ENCODE measurements at places on chromosomes 7 and 10. TPM values are rescaled to one million over a fixed set of nuclear protein-coding genes. Genes with fewer than 3 reads are reported as not detected.

GRCh38 chr7:65382452-65382851, 8.8 kb downstream of the ZNF92 start:
- DNase-seq: no peak
- H3K27ac ChIP-seq: no peak overlapping the region
- H3K4me3 ChIP-seq: no peak overlapping the region
- peaks cover 4% of the 10 kb centered on the region for H3K4me1 ChIP-seq
- no peaks in the 10 kb centered on the region for H3K27me3 ChIP-seq

DNA sequence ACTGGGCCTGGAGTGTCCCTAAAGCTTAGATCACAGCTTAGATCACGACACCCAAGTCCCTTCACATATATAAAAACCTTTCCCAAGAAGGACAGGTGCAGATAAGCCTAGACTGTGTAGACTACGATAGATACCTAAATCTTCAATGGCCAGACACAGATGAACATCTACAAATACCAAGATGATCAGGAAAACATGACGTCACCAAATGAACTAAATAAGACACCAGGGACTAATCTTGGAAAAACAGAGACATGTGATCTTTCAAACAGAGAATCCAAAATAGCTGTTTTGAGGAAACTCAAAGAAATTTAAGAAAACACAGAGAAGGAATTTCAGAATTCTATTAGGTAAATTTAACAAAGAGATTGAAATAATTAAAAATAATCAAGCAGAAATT, 1082.6 kb upstream of the PHF14 start:
- H3K27ac ChIP-seq: no peak overlapping the region
- H3K36me3 ChIP-seq: no peaks in the 10 kb centered on the region
- H3K27me3 ChIP-seq: no peaks in the 10 kb centered on the region

- H3K4me3 ChIP-seq: no peak overlapping the region
- H3K4me1 ChIP-seq: peaks cover 11% of the 10 kb centered on the region
- no peaks in the 10 kb centered on the region for H3K36me3 ChIP-seq
- H3K27me3 ChIP-seq: no peaks in the 10 kb centered on the region
- no peak for DNase-seq
Measured at GRCh38 chr7:152760854-152761748, 1.5 kb downstream of the ACTR3B start.

GRCh38 chr7:89809291-89809690, 345.0 kb upstream of the STEAP1 start:
- H3K36me3 ChIP-seq: no peaks in the 10 kb centered on the region
- H3K27me3 ChIP-seq: no peaks in the 10 kb centered on the region
- no peak overlapping the region for H3K4me3 ChIP-seq
- H3K27ac ChIP-seq: no peak overlapping the region
- no peak for DNase-seq

DNA sequence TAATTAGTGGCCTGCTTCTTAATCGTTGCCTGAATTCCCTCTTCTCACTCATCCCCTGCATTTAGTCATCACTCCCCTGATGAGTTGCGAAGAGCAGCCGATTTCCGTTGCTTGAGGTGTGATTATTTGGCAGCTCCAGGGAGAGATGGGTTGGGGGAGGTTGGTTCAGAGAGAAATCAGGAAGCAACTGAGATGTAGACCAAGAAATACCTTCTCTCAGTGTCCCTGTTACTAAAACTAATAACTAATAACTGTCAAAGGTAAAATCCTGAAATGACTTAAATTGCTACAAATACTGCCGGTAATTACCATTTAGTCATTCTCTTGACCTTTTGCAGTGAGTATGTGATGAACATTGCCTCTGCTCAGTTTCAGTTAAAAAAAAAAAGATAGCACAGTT, 76.9 kb downstream of the ELMO1 start:
- H3K27ac ChIP-seq: no peak overlapping the region
- no peaks in the 10 kb centered on the region for H3K4me1 ChIP-seq
- no peaks in the 10 kb centered on the region for H3K27me3 ChIP-seq
- H3K36me3 ChIP-seq: no peaks in the 10 kb centered on the region
- no peak for DNase-seq
- H3K4me3 ChIP-seq: no peak overlapping the region

DNA sequence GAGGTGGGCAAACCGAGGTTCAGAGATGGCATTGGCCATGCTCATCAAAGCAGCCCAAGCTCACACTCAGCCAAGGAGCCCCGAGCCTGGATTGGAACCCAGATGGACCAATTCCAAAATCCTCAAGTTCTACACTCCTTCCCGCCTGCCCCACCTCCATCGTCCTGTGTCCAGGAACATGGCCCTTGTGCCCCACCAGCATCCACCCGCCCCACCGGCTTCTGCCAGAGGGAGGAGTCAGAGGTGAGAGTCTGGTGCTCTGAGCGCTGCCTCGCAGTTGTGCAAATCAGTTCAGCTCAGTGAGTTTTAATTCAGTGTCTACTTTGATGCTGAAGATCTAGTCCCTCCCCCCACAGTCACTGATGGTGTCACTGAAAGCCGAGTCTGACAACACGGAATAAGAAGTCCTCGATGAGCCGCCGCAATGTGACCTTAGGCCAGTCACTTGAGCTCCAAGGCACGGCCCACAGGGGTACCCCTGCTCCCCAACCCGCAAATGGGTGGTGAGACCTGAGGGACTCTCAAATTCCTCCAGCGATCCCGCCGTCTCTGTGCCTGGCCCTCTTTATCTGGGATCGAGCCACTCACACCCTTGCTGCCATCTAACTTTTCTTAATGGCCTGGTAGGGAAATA, 26.3 kb downstream of the PRKAG2 start:
- no peak for DNase-seq
- no peaks in the 10 kb centered on the region for H3K27me3 ChIP-seq
- no peak overlapping the region for H3K4me3 ChIP-seq
- H3K36me3 ChIP-seq: no peaks in the 10 kb centered on the region
- no peaks in the 10 kb centered on the region for H3K4me1 ChIP-seq
- H3K27ac ChIP-seq: peak overlapping the region; percentile 69

- no peaks in the 10 kb centered on the region for H3K4me1 ChIP-seq
- H3K27me3 ChIP-seq: no peaks in the 10 kb centered on the region
- no peak for DNase-seq
- no peak overlapping the region for H3K27ac ChIP-seq
- H3K36me3 ChIP-seq: no peaks in the 10 kb centered on the region
- H3K4me3 ChIP-seq: no peak overlapping the region
Measured at GRCh38 chr10:3499120-3499519, 285.9 kb downstream of the KLF6 start.

- H3K27ac ChIP-seq: no peak overlapping the region
- no peak for DNase-seq
- no peak overlapping the region for H3K4me3 ChIP-seq
- H3K4me1 ChIP-seq: no peaks in the 10 kb centered on the region
Measured at GRCh38 chr10:50367732-50368131, 116.4 kb upstream of the ASAH2 start.

DNA sequence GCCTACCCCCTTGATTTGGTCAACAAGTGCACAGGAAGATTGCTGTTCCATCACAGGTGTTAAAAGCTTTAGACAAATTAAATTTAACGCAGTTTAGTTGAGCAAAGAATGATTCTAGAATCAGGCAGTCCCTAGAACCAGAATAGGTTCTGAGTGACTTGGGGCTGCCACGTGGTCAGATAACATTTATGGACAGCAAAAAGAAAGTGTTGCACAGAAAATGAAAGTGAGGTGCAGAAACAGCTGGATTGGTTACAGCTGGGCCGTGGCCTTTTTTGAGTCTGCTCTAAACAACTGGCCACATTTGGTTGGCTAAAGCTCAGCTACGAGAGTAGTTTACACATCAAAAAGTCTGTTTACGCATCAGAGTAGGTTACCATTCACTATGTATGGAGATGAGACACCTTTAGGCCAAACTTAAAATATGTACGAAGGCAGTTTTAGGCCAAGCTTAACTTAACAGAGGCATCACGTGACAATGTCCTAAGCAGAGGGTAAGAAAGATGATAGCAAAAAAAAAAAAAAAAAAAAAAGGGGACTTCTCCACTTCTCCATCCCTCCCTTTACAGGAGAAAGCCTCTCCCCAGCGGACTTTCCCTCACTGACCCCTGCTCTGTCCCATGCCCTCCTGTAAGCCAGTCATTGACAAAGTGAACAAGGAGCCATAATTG, 133.2 kb upstream of the PRR15 start:
- H3K4me3 ChIP-seq: no peak overlapping the region
- no peaks in the 10 kb centered on the region for H3K36me3 ChIP-seq
- no peaks in the 10 kb centered on the region for H3K4me1 ChIP-seq
- H3K27me3 ChIP-seq: no peaks in the 10 kb centered on the region

DNA sequence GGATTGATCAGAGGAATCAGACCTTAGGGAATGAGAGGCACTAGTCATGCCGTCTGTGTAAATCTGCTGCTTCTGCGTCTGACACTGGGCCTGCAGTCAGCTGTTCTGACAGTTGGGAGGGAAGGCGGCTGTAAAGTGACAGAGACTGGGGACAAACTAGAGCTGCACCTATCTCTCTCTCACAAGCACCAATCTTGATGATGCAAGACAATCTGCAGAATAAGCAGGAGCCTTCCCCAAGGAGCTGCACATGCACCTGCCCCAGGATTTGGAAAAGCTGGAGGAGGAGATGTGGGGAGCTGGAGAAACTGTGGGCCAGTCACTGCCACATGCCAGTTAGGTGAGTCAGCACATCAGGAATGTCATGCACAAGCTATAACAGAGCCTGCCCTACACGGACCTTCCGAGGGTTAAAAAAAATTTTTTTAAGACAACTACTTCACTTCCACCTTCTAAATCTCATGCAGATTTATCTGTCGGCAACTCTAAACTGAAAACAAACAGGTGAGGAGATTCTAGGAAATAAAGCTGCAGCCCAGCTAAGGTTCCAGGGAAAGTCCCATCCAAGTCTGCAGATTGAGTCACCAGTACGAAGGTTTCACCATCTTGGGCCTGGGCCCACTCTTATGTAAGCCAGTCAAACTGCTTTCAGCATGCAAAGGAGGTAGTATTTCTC, 39.2 kb downstream of the ENO4 start:
- peak; percentile 83 for DNase-seq
- H3K4me1 ChIP-seq: no peaks in the 10 kb centered on the region
- H3K27me3 ChIP-seq: no peaks in the 10 kb centered on the region
- no peaks in the 10 kb centered on the region for H3K36me3 ChIP-seq

DNA sequence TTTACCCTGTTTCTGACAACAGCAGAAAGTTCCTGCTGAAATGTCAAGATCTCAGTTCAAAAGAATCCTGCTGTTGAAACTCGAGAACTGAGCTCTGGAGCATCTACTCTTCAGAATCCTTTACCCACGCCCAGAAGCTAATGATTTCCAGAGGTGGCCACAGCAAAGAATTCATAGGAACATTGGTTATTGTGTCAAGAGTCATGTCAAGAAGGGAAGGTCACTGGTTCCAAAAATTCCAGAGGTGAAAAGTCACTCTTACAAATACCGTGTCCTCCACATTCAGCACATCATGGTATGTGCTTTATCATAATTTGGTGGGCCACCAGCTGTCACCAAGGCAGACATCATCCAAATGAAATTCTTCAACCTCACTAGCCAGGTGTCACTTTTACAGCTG, 394.4 kb upstream of the NPVF start:
- H3K4me1 ChIP-seq: no peaks in the 10 kb centered on the region
- H3K27me3 ChIP-seq: no peaks in the 10 kb centered on the region
- no peak for DNase-seq
- H3K27ac ChIP-seq: no peak overlapping the region

DNA sequence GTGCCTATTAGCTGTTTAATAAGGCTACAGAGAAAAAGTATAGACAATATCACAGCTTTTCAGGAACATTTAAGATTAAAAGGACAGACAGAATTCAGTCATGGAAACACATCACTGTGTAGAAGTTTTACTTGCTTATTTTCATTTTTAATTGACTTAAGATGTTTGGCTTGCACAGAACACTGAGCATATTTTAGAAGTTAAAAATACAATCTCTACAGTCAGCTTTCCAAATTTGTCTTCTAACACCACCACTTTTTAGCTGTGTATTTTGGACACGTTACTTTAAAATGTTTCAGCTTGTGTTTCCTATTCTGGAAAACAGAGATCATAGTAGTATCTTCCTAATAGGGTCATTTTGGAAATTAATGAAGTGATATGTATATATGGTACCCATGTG, 11.8 kb downstream of the CFAP69 start:
- DNase-seq: no peak
- no peak overlapping the region for H3K27ac ChIP-seq
- H3K4me1 ChIP-seq: no peaks in the 10 kb centered on the region
- no peak overlapping the region for H3K4me3 ChIP-seq

- no peak overlapping the region for H3K27ac ChIP-seq
- no peak overlapping the region for H3K4me3 ChIP-seq
- no peaks in the 10 kb centered on the region for H3K27me3 ChIP-seq
- no peaks in the 10 kb centered on the region for H3K36me3 ChIP-seq
- DNase-seq: peak; percentile 43
Measured at GRCh38 chr7:155190688-155191087, 107.0 kb upstream of the INSIG1 start.

- no peak for DNase-seq
- peaks cover 6% of the 10 kb centered on the region for H3K4me1 ChIP-seq
- H3K27me3 ChIP-seq: no peaks in the 10 kb centered on the region
- peak overlapping the region; percentile 65 for H3K27ac ChIP-seq
- no peaks in the 10 kb centered on the region for H3K36me3 ChIP-seq
- peak overlapping the region; percentile 82 for H3K4me3 ChIP-seq
Measured at GRCh38 chr10:16816830-16817124, 447 bp downstream of the RSU1 start.

Gene FAM25A
- not detected for total RNA-seq

Gene RHOBTB1
- 11.7 TPM for total RNA-seq

Gene PON2
- 330 TPM for total RNA-seq

Gene TMEM130
- total RNA-seq: 1.6 TPM

Gene SERPINE1
- 3.7 TPM for total RNA-seq

Gene NRCAM
- 1.1 TPM for total RNA-seq

Gene ZDHHC6
- total RNA-seq: 28.4 TPM
